ENCODE measurements at places on chromosomes 7 and 10.

- no peak for DNase-seq
Observed at GRCh38 chr7:115135769-115136410, 214.0 kb downstream of the MDFIC start.

GRCh38 chr7:104142147-104142546, 65.7 kb downstream of the ORC5 start:
- DNase-seq: no peak

DNA sequence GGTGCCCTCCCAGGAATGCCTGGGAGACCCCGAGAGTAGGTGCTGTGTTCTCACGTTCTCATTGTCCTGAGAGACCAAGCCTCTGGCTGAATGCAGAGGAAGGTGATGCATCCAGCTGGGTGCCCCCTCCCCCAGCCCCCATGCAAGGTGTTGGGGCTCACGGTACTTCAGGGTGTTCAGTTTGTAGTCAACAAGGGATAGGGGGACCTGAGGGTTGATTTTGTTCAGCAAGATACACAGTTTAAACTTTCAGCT, 60.4 kb upstream of the DUSP5 start:
- DNase-seq: no peak

DNA sequence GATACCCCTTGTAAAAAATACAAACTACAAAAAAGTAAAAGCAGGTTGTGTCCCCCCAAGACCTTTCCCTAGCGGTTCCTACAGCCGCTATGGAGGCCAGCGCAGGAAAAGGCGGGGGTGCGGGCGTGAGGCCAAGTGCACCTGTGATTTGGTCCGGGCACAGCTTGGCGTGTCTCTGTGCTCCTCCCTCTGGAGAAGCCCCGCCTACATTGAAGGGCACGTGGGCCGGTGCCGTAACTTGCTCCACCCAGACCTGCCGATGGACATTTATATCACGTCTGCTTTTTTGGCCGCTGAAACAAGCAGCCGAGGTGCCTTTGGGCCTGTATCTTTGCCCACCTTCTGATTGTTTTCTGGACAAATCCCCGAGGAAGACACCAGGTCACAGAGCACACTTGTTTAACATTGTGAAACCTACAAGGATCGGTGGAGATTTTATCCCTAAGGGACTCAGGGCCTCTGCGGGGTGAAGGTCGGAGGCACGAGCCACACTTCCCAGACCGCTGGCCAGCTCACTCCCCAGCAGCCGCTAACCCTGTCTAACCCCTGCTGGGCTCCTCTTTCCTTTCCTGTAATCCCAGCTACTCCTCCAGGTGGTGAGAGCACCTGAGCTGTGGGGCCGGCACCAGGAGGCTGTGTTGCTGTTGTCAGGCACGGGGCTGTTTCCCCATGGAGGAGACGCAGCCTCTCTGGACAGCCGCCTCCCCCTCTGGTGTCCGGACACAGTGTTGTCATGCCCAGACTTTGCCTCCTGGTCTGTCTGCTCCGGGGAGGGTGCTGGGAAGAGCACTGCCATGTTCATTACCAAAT, 18.8 kb upstream of the INPP5A start:
- no peak for DNase-seq

DNA sequence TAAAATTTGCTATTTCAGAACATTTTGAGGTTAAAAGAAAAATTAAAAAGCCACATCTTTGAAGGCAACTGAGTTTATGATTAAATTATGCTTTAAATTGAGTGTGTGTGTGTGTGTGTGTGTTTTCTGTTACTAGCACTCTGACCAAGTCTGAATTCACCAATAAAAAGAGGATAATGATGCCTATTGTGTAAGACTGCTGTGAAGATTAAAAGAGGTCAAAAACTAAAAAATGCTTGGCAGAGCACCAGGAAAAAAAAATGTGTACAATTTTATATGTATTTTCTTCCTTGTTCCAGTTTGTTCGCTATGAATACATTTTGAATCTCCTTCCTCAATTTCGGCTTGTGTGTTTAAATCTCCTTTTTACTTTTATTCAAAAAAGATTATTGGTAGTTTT, 316.6 kb upstream of the MAGI2 start:
- DNase-seq: no peak

DNA sequence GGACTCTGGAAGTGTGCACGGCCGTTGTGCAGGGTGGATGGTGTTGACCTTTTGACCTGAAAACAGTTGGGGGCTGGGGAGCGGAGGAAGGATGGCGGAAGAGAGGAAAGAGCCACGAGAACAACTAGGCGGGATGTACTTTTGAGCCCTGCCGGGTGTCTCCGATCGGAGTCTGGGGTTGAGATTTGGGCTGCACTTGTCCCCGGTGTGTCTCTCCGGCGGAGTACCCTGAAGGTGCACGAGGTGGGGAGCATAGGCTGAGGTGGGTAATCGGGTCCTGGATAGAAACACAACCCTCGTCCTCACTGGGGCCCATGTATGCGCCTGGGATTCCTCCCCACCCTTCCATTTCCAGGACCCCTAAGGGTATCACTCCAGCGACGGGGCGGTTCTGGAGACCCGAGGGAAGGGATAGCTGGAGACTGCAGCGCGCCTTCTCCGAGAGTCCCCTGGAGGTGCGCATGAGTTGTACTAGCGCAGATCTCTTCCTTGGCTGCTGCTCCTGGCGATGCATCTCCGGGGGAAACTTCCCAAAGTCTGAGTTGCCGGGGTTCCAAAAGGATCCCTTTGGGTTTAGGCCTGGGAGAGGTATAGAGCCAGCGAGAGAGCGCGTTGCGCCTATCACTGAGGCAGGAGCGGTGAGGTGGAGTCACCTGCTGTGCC, 4.6 kb upstream of the HMX2 start:
- DNase-seq: no peak

DNA sequence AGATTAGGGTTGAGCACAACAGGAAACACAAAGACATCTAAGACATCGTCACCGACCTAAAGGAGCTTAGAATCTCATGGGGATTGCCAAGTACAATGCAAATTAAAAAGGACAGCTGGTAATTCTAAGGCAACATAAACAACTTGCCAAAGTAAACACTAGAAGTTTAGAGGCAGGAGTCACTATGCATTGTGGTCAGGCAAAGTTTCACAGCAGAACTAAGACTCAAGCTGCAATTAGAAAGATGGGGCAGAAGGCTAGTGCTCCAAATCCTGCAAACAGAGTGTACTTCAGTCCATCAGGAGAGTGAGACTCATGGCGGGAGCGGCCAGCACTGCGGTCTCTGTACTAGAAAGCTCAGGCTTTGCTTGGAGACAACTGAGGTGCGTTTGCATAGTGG, 52.7 kb downstream of the HIPK2 start:
- DNase-seq: no peak
